ENCODE measurements at places on chromosomes 6 and 20. TPM values are rescaled to one million over a fixed set of nuclear protein-coding genes. Genes with fewer than 3 reads are reported as not detected.

The DDO gene
- total RNA-seq, result 2.7 TPM

The POPDC3 gene
- 4.7 TPM for total RNA-seq

The HIVEP2 gene
- total RNA-seq, result 23.4 TPM

The SLC35B3 gene
- 17.4 TPM for total RNA-seq

The SIRPB2 gene
- total RNA-seq, result 5.5 TPM

The C6orf15 gene
- total RNA-seq, result not detected

The PGC gene
- total RNA-seq, result 0.18 TPM

The TPX2 gene
- total RNA-seq, result 16.1 TPM

The IL17F gene
- not detected for total RNA-seq

The GABRR1 gene
- 2.0 TPM for total RNA-seq

The MICB gene
- 3.6 TPM for total RNA-seq

The BPI gene
- 6.4 TPM for total RNA-seq

The TRIM15 gene
- 0.47 TPM for total RNA-seq

The ZSCAN23 gene
- 13.2 TPM for total RNA-seq

Data from metanephros (tissue), 2 donors.